Left hindlimb (tissue), 1 donor: ENCODE measurements at places on chromosomes 13 and 19.

- no peak for DNase-seq
Observed at GRCh38 chr13:100601716-100602115, 13.1 kb upstream of the GGACT start.

- no peak for DNase-seq
Observed at GRCh38 chr19:46530636-46531035, 35.0 kb upstream of the PNMA8B start.

- no peak for DNase-seq
Observed at GRCh38 chr13:108120856-108121255, 94.5 kb downstream of the LIG4 start.

DNA sequence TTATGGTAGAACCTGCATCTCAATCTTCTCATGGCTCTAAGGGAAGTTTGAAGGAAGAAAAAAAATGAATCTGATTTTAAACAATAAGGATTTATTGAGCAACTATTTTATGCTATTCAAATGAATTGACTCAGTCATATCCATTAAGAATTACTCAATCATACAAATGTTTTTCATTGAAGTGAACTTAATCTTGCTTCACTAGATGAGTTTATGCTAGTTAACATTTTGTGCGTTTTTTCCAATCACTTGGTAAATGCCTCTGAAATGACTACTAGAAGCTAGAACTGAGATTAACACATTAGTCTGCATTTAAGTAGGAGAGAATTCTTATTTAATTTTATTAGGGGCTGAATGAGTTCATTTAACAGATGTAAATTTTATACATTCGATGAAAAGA, 25.2 kb downstream of the RXFP2 start:
- DNase-seq, result no peak

DNA sequence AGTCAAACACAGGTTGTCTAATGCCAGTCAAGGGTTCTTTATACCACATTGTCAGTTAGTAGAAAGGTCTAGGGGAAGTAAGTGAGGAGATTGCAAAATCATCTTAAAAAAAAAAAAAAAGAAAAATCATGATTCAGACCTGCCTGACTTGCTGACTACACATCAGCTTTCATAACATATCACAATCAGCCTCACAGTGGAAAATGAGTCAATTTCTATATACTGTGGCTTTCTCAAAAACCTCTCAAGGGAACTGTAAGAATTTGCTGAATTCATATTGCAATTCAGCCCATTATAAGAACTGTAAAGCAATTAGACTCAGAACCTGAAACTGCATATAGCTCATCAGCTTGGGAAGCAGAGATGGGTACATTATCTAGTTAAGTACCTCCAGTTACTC, 75.3 kb upstream of the GPC6 start:
- no peak for DNase-seq

DNA sequence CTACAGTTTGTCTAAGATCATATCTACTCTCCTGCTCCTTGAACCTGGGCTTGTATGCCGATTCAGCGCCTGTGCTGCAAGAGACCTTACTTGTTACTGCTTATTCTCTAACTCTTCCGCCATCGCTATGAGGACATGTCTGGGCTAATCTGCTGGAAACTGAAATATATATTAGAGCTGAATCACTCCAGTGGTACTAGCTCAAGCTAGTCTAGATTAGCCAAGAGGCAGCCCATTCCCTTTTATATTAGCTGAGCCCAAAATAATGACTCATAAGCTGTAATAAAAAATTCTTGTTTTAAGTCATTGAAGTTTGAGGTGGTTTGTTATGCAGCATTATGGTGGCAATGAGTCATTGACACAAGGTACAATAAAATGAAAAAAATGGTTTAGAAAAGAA, 52.8 kb downstream of the SLC6A16 start:
- DNase-seq, result no peak

DNA sequence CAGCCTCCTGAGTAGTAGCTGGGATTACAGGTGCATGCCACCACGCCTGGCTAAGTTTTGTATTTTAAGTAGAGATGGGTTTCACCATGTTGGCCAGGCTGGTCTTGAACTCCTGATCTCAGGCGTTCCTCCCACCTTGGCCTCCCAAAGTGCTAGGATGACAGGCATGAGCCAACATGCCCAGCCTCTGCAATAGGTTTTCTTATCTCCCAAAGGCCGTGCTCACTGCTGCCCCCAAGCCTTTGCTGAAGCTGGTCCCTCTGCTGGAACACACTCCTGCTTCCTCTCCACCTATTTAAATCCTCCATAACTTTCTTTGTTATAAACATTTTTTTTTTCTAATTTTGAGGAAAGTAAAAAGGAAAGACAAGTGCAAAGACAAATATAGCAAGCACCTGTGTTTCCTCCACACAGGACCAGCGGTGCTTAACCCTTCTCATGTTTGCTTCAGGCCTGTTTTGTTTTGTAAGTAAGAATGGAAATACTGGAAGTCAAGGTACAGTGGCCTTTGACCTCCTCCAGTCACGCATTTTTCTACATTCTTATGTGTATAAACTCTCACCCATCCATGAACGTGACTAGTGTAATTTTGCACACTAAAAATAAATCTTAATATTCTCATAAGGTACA, 14.5 kb upstream of the TNFAIP8L1 start:
- no peak for DNase-seq

DNA sequence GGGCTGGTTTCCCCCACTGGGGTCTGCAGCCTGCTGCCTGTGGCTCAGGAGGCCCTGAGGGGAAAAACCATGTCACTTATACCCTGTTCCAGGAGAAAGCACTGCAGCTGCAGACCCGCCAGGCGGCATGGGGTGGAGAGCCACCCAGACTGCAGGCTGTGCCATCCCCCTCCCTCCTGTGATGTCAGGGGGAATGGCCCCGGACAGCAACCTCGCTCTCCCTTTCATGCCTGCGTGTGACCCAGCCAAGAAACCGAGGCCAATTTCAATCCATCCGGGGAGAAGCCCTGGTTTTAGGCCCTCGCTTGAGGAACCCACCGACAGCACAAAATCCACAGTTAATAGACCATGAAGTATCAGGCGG, 37.2 kb upstream of the MATK start:
- no peak for DNase-seq

- no peak for DNase-seq
Observed at GRCh38 chr13:113125506-113126264, 3.1 kb downstream of the F10 start.

DNA sequence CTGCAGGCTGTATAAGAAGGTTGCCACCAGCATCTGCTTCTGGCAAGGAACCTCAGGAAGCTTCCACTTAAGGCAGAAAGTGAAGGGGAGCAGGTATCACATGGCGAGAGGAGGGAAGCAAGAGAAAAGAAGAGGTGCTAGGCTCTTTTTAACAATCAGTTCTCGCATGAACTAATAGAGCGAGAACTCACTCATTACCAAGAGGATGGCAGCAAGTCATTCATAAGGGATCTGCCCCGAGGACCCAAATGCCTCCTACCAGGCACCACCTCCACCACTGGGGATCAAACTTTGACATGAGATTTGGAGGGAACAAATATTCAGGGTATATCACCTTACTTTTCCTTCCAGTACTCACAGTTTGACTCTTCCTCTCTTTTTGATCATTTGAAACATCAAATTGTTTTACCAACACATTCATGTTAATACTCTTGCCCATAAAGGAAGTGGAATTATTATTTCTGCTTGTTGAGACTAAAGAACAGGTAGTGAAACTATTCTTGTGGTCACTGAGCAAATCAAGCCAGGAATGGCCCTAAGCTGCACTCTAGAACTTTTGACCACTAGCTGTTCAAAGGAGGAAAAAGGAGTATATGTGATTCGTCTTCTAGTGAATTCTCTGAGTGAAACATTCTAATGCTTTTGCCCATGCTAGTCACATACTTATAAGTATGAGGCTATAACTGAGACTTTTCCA, 45.0 kb downstream of the LACC1 start:
- DNase-seq, result no peak
